ENCODE measurements at places on chromosomes 6 and 20.

DNA sequence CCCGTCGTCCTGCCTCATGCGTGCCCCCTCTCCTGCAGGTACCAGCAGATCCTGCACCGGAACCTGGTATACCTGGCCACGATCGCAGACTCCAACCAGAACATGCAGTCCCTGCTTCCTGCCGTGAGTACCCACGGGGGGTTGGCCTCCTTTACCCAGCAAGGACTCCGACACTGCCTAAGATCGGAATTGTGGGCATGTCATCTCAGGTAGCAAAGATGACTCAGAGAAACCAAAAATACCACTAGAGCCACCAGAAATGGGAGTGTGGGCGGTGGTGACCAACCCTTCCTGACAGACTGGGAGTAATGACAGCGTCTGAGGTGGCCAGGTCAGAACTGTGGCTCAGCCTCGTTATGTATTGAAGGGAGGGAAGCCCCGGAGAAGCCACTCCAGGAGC is 16.3 kb downstream of the SS18L1 start:
- peak; percentile 46 for DNase-seq

DNA sequence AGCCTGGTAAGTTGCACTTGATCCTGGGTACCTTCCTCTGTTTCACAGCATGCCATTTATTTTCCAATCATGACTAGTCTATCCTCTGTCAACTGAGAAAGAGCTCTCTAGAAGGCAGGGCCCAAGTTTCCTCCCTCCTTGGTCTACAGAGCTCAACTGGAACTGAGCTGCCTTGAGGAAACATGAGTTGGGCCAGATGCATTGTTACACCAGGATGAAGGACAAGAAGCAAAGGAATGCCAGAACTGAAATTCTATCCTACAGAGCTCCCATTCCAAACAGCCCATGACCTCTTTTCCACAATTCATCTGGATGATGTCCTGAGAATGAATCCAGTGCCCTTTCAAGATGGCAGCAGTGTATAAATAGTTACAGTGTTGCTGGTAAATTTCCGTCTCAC is 66.7 kb upstream of the E2F3 start:
- DNase-seq: no peak

GRCh38 chr6:112004201-112005012 is 49.5 kb upstream of the CCN6 start:
- no peak for DNase-seq

DNA sequence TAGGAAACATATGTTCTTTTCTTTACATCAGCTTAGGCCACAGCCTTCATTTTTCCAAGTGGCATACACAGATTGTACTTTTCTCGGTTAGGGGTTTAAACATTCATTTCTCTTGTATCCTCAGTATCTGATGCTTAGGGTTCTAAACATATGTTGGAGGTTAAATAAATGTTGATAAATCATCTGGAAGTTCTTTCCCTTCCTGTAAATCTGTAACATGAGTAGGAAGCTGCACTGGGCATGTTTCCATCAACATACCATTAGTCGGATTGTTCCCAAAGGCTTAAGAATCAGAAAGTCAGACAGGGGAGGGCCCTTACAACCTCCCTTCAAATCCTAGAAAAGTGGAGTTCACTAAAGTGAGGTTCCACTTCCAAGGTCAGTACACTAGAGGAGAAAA is 54.8 kb upstream of the BCLAF1 start:
- no peak for DNase-seq

DNA sequence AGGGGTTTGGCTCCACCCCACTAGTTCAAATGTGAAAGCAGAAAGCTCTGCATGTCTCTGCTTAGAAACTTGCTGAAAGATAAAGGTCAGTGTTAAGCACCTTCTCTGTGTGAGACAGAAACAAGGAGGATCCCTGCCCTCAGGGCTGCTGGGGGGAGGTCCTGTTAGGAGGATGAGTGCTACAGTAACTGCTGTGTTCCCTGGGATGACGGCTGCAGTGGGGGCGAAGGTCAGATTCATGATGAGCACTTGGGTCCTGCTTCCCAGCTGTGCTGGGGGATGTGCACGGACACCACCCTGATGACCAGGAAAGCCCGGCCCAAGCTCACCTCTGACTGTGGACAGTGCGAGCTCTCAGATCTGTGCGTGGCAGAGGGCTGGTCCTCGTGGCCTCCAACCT is 252.6 kb downstream of the DLL1 start:
- no peak for DNase-seq

GRCh38 chr20:14583413-14583812 is 246.0 kb upstream of the FLRT3 start:
- no peak for DNase-seq

GRCh38 chr6:104689551-104690205 is 170.0 kb downstream of the HACE1 start:
- DNase-seq: no peak

- no peak for DNase-seq
Observed at GRCh38 chr20:47805951-47806350, 20.7 kb upstream of the SULF2 start.

GRCh38 chr6:53752856-53753255 is 41.9 kb upstream of the LRRC1 start:
- no peak for DNase-seq
